ENCODE measurements at places on chromosomes 2 and 18. TPM values are rescaled to one million over a fixed set of nuclear protein-coding genes. Genes with fewer than 3 reads are reported as not detected.

The E2F6 gene
- total RNA-seq, result 10.1 TPM

The VWC2L gene
- not detected for total RNA-seq

The PROKR1 gene
- total RNA-seq, result not detected

The ZC3H6 gene
- 2.9 TPM for total RNA-seq

The NEU2 gene
- not detected for total RNA-seq

The CHCHD5 gene
- 7.1 TPM for total RNA-seq

The ZNF385B gene
- total RNA-seq, result not detected

The GREB1 gene
- total RNA-seq, result 0.09 TPM

The HSPD1 gene
- total RNA-seq, result 310 TPM
